M059J (cell line): ENCODE measurements at places on chromosomes 5 and 9.

GRCh38 chr5:67971223-67971830 lies 244.2 kb upstream of the PIK3R1 start:
- DNase-seq = no peak

DNA sequence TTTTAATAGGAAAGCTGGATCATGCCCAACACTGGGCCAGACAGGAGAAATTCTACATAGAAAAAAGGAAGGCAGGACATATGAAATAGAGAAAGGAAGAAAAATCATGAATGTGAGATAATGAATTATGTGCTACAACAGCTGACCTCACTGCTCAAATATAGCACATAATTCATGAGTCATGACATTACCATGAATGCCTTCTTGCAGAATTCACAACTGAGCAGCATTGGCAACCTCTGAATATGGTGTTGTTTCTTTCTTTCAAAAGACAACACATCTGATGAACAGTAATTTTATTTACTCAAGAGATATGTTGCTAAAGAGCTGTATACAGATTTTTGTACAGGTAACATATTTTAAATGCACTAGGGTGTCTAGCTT lies 34.4 kb downstream of the APBA1 start:
- DNase-seq = peak; percentile 69

GRCh38 chr9:76642701-76643209 lies 121.5 kb upstream of the PCA3 start:
- no peak for DNase-seq

- peak; percentile 60 for DNase-seq
Observed at GRCh38 chr5:145925803-145926202, 10.6 kb upstream of the SH3RF2 start.

GRCh38 chr9:84937180-84937579 lies 267.7 kb downstream of the NTRK2 start:
- no peak for DNase-seq

GRCh38 chr5:10867389-10868303 lies 106.6 kb upstream of the DAP start:
- DNase-seq = no peak

DNA sequence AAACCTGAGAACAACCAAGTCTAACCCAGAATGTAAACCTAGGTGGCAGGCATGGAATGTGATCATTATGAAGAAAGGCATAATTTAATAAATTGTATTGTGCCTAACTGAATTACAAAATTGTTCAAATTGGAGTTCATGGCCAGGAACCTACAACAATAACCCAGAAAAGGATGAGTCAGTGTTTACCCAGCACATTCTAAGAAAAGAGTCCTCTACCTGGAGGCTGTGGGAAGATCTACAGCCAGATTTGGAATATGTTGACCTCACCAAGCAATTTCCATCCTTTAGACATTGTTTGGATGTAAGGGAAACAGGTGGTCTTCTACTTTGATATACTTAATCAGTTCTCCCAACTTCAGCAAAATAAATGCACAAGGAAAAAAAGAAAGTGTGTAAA lies 152.2 kb downstream of the TMEM161B start:
- DNase-seq = peak; percentile 27

DNA sequence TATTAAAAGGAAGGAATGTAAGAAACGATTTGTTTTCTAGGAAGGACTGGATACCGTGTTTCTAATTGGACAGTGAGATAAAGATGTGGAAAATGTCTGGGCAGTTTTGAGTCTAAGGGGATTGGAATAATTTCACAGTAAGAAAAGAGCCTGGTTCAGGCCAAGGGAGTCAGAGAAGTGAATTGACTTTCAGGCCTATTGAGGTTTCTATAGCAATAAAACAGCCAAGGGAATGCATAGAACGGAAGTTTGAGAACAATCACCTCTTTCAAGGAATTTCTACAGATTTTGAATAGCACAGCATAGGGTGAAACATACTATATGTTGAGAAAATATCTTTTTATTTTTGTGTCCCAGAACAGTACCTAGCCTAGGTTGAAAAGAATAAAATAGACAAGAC lies 271.6 kb upstream of the TRPM3 start:
- DNase-seq = no peak

DNA sequence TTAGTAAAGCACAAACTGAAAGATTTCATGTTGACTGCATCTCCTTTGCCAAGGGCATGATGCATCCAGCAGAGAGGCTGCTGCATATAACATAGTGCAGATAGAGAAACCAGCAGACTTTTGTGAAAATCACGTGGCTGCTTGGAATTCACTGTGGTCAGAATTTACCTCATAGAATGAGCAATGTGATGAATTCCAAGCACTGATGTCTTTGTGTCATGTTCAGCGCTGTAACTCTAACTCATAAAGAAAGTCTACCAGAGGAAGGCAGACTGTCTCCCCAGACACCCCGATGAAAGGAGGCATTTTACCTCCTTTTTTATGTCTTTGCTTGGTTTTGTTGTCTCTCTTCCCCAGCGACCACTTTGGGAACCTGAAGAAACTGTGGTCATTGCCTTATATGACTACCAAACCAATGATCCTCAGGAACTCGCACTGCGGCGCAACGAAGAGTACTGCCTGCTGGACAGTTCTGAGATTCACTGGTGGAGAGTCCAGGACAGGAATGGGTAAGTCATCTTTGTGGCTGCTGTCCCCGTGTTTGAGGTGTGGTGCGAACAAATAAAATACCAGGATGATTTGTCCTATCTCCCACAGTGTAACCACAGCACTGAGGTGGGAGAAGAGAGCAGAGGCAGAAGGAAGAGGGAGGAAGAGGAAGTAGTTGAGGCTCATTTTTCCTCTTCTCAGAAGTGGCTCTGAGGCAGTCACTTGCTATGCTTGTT lies 42.0 kb downstream of the ITK start:
- DNase-seq = peak; percentile 51

GRCh38 chr9:117705386-117705785 lies 1.2 kb downstream of the TLR4 start:
- DNase-seq = no peak

DNA sequence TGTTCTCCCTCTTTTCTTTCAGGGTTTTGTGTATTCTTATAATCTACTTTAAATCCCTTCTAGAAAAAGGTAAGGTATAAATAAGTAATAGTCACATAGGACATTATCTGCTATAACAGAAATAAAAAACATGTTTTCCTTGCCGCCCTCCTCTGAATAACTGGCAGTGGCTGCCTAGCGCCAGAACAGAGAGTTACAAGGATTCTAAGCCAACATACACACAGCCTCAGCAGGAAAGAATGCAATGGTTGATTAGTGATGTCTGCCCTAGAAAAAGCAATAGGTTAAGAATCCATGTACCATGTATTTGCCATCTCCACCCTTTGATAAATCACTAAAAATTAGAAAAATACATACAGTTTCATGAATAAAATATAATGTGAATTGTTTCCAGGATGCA lies 4.9 kb downstream of the MED27 start:
- DNase-seq = no peak

GRCh38 chr5:34996261-34996660 lies 51.5 kb downstream of the AGXT2 start:
- no peak for DNase-seq

- no peak for DNase-seq
Observed at GRCh38 chr9:7977586-7977985, 178.0 kb upstream of the DMAC1 start.

DNA sequence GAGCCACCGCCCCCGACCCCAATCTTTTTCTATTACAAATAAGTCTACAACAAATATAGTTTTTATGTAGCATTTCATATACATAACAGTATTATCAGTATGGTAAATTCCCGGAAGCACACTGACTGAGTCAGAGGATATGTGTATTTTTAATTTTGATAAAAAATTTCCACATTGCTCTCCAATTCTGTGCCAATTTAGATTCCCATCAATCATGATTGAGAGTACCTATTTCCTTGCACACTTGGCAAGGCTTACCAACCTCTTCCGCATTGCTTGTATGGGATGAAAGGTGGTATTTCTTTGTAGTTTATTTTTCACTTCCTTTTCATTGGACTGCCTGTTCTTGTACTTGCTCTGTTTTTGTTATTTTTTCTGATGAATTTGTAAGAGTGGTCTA lies 204.6 kb downstream of the RFX3 start:
- DNase-seq = no peak

GRCh38 chr5:156051972-156052371 lies 275.0 kb upstream of the SGCD start:
- DNase-seq = no peak

DNA sequence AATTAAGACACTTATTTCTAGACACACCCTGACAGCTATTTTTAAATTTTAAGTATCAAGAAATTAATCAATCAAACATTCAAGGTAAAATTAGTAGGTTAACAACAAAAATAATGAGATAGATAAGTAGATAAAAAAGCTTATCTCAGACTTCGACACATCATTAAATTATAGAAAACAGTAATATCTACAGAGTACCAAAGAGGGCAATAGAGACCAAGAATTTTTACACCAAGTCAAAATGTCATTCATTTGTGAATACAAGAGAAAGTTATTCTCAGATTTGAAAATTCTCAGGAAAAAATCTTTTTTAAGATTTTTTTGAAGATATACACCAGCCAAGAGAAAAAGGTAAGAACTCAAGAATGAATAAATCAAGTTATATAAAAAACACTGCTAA lies 445.6 kb downstream of the ACTL7B start:
- DNase-seq = no peak

DNA sequence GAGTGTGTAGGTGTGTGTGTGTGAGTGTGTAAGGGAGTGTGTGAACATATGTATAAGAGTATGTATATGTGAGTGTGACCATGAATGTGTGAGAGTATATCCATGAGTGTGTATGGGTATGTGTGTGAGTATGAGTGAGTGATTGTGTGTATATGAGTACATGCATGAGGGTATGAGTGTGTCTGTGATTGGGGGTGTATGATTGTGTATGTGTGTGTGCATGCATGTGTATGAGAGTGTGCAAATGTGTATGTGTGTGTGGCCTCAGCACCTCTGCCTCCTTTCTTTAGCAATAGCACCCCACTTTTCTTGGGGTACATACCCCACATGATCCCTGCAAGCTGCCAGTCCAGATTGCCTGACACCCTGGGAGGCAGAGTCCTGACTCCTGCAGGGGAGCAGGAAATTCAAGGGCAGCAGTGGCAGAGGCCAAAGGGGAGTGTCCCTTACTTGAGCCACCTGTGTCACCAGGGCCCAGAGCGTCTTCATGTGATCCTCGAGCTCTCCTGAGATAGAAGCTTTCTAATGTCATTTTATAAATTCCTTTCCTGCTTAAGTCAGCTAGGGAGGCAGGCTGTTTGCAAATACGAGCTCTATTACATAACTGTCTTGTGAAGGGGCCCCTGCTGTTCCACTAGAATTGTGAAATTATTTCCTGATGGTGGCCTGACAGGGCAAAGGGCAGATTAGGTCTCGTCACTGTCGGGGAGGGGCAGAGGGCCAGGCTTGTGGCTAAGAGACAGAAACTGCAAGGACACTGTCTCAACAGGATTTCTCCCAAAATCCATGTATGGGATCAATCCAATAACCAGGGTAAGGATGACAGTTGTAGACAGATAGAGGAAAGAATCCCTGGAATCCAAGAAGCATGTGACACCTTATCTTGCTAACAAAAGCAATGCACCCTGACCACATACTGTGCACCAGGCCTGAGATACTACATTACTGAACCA lies 389.1 kb downstream of the GADD45G start:
- no peak for DNase-seq

GRCh38 chr5:76754668-76755078 lies 38.7 kb downstream of the F2R start:
- DNase-seq = no peak

GRCh38 chr5:133230823-133231578 lies 179.2 kb downstream of the HSPA4 start:
- DNase-seq = no peak

DNA sequence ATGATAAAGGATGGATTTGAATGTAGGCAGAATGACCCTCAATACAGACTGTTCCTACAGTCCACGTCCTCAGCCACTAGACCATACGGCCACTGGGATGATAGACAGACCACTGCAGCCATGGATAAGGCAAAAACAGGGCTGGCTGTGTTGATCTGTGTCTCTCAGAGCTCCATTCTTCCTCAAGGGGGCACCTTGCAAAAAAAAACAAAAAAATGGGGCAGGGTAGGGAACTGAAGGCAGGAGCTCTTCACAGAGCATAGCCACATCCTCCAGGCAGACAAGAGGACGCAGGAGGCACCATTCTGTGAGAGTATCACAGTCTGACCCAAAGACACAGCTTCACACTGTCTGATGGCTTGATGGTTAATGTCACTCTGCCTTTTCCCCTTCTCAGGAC lies 61.2 kb upstream of the GABRP start:
- no peak for DNase-seq

- no peak for DNase-seq
Observed at GRCh38 chr5:48192-48591, 43.8 kb upstream of the PLEKHG4B start.

DNA sequence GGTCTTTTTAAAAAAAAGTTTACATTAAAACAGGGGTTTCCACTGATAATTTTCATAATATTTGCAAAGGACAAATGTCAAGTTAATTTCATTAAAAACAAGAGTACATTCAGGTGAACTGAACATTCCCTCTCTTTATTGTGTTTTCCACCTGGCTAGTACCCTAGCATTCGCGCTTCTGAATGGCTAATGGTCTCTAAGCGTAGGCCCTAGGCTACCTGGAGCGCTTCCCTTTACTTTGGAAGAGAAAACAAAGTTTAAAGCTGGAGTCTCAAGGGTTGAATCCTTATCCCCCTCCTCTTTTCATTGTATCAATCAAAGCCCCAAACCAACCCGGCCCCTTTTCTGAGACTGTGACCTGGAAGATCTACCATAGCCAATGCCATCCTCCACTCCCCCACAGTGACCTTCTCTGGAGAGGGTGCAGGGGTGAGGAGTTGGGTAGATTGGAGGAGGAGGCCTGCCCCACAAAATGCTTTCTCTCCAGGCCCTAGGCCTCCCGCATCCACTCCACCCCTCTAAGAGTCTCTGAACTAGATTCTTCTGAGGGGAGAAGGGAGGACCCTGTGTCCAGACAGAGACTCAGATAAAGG lies 73.3 kb upstream of the TBCA start:
- no peak for DNase-seq

GRCh38 chr5:148843510-148844318 lies 17.3 kb downstream of the ADRB2 start:
- DNase-seq = peak; percentile 76

DNA sequence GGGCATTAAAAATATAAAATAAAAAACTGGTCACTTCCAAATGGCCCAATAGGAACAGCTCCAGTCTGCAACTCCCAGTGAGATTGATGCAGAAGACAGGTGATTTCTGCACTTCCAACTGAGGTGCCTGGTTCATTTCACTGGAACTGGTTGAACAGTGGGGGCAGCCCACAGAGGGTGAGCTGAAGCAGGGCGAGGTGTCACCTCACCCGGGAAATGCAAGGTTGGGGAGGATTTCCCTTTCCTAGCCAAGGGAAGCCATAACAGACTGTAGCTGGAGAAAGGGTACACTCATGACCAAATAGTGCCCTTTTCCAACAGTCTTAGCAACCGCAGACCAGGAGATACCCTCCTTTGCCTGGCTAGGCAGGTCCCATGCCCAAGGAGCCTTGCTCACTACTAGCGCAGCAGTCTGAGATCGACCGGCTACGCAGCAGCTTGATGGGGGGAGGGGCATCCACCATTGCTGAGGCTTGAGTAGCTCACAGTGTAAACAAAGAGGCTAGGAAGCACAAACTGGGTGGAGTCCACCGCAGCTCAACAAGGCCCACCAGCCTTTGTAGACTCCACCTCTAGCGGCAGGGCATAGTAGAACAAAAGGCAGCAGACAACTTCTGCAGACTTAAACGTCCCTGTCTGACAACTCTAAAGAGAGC lies 12.7 kb downstream of the RLN1 start:
- no peak for DNase-seq
